ENCODE measurements at places on chromosomes 11 and 22. TPM values are rescaled to one million over a fixed set of nuclear protein-coding genes. Genes with fewer than 3 reads are reported as not detected.

- DNase-seq = no peak
Measured at GRCh38 chr11:64878223-64878493, 263 bp downstream of the EHD1 start.

DNA sequence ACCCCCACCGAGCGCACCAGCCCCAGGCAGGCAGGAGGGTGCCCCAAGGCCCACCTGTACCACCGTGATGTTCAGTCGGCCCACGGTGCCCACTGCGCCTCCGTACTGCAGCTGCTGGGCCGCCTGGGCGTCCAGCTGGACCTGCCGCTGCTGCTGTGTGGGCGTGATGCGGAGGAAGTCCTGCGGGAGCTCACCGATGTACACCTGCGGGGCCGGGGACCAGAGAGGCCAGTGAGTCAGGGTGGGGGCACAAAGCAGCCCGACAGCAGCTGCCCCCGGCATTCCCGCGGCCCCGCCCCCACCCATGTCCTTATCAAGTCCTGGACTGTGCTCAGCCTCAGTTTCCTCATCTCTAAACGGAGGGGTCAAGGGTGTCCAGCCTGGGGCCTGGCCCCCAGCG, 13.8 kb downstream of the TOLLIP start:
- no peak for DNase-seq

- no peak for DNase-seq
Measured at GRCh38 chr22:50008151-50009040, 4.2 kb downstream of the IL17REL start.

- no peak for DNase-seq
Measured at GRCh38 chr11:35550374-35551036, 25.1 kb upstream of the PAMR1 start.

The TEX12 gene
- total RNA-seq = not detected

All from breast epithelium (tissue), 4 donors.